Left lobe of liver (tissue), 2 donors: ENCODE measurements at places on chromosomes 3 and 15. TPM values are rescaled to one million over a fixed set of nuclear protein-coding genes. Genes with fewer than 3 reads are reported as not detected.

GRCh38 chr3:151290673-151291072 is 12.3 kb upstream of the P2RY14 start:
- no peak for DNase-seq

DNA sequence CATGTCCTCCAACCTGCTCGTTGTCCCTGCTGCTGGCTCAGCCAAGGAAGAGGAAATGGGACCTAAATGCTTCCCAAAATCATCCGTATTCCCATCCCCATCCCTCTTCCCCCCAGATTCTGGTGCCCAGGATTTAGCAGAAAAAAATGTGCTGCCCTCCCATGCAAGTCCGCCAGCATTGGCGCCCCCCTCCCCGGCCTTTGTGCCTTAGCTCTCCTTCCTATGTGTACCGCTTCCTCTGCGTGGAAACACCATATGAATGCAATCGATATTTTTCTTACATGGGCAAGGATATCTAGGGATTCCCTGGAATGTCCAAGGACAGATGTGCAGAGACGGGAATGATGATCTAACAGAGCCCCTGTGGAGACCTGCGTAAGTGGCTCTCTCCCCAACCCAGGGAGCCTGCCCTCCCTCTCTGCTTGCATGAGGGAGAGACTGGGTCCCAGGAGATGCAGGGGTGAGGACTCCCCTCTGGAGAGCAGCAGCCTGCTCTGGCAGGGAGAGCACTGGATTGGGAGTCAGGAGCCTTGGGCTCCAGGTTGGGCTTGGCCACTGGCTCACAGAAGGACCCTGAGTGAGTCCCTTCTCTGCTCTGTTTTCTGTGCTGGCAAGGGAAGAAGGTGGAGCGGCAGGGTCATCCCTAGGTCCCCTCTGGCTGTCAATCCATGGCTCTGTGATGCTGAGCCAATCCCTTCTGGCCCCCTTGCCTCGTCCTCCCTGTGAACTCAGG is 227.2 kb downstream of the XXYLT1 start:
- DNase-seq, result no peak

GRCh38 chr3:146783446-146783845 is 178.3 kb upstream of the PLSCR5 start:
- DNase-seq, result no peak

DNA sequence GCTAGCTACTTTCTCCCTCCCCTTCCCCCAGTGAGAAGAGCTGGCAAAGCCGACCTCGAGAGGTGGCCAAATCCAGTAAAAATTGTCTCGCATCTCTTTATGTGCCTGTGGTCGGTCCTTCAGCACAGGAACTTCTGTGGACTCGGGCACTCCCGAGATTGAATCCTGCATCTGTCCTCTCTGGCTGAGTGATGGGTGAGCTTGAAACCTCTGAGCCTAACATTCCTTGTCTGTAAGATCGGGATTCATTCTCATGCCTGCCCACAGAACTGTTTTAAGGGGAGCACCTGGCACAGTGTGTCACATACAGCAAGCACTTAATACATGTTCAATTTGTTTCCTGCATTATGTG is 11.3 kb downstream of the CX3CR1 start:
- DNase-seq, result no peak

- DNase-seq, result no peak
Measured at GRCh38 chr3:27596334-27596841, 112.2 kb upstream of the SLC4A7 start.

Gene GOLGA6B
- total RNA-seq, result 1.4 TPM

Gene FBXO40
- 0.03 TPM for total RNA-seq
